Inflammatory macrophage treated with lipopolysaccharide for 1 hour (primary cell): ENCODE measurements at places on chromosomes 2 and 18.

DNA sequence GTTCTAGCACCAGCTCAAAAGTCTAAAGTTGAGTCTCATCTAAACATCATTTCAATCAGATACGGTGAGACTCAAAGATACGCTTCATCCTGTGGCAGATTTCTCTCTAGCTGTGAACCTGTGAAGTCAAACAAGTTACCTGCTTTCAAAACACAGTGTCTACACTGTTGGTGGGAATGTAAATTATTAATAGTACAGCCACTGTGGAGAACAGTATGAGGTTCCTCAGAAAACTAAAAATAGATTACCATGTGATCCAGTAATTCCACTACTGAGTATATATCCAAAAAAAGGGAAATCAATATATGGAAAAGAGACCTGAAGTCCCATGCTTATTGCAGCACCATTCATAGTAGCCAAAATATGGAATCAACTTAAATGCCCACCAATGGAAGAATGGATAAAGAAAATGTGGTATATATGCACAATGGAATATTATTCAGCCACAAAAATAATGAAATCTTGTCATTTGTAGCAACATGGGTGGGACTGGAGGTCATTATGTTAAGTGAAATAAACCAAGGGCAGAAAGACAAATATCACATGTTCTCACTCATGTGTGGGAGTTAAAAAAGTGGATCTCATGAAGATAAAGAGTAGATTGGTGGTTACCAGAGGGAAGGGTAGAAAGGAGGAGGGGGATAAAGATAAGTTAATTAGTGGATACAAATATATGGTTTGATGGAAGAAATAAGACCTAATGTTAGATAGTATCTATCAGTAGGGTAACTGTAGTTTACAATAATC is 11.7 kb downstream of the UBR3 start:
- no peak for DNase-seq

- no peak for DNase-seq
Measured at GRCh38 chr18:44817831-44818473, 137.3 kb downstream of the SETBP1 start.

DNA sequence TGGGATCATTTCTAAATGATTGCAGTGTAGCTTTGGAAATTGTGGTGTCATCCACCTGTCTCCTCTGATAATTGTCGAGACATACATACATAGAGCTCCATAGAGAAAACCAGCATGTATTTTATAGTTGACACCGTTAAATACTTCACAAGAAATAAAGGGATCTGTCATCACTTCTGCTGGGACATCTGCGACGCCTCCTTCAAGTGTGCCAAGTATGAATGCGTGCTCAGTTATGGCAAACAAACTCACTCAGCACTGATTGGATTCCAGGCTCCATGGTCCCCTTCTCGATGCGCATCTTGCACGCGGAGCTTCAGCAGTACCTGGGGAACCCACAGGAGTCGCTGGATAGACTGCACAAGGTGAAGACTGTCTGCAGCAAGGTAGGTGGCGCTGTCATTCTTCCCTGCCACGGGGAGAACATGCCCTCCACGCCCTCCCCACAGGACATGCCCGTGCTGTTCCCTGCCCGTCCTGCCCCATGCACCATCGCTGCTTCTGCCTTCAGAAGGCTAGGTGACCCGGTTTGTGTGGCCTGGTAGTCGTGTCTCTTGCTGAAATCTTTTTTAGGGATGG is 64.1 kb downstream of the TRAPPC12 start:
- no peak for DNase-seq

GRCh38 chr18:55786651-55787272 is 198.8 kb upstream of the TCF4 start:
- no peak for DNase-seq

GRCh38 chr2:241125626-241126025 is 23.5 kb upstream of the MTERF4 start:
- no peak for DNase-seq

- DNase-seq = no peak
Measured at GRCh38 chr2:214631406-214631805, 178.1 kb downstream of the BARD1 start.

GRCh38 chr2:239286901-239287300 is 113.9 kb downstream of the HDAC4 start:
- no peak for DNase-seq

- DNase-seq = no peak
Measured at GRCh38 chr2:100793982-100794381, 26.0 kb upstream of the NPAS2 start.

GRCh38 chr2:216793386-216793785 is 66.5 kb downstream of the TNP1 start:
- DNase-seq = no peak

GRCh38 chr2:66982766-66983165 is 414.4 kb upstream of the ETAA1 start:
- DNase-seq = no peak

GRCh38 chr18:27138079-27138478 is 47.0 kb downstream of the CHST9 start:
- no peak for DNase-seq

DNA sequence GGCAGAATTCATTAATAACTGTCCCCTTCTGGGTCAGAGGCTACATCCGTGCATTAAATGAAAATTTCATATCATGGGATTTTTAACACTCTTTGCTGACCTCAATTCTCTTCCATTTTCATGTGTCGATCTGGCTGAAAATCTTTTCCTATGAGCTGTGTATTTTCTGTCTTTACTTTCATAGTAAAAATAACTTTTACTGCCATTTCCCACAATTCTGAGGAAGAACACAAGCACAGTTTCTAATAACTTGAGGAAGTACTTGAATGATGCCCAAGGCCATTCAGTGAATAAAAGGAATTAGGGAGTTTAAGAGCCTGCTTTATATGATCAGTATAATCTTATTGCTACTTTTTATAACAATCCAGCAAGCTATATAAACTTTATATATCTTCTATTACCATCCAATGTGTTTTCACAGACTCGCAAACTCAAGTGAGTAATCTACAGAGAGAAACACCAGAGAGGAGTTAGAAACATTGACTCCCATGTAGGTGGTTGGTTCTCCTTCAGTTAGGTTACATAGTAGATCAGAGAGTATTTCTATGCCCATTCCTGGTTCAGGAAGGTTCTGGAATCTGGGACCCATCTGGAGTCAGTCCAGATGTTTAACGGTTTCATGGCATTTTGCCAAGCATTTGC is 340.0 kb downstream of the FBXO15 start:
- no peak for DNase-seq

GRCh38 chr2:186486651-186487647 is 889 bp downstream of the ZC3H15 start:
- DNase-seq = peak; percentile 10

GRCh38 chr2:173578404-173579107 is 223.9 kb downstream of the CDCA7 start:
- DNase-seq = no peak

DNA sequence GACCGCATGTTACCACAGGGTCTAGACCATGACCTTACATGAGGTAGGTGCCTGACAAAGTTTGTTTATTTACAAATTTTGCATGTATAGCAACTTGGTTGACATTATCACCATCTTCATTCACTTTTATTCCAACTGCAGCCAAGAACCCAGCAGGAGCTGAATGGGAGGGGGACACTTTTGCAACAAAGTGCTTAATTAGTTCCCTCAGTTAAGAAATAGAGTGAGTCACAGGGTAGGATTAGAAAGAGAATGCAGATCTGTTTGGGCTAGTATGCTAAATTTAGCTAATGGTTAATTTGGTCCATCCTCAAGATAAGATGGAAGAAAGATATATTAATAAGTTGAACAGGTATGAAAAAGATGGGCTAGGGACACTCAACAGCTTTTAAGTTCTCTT is 678.9 kb downstream of the ARHGAP15 start:
- no peak for DNase-seq

DNA sequence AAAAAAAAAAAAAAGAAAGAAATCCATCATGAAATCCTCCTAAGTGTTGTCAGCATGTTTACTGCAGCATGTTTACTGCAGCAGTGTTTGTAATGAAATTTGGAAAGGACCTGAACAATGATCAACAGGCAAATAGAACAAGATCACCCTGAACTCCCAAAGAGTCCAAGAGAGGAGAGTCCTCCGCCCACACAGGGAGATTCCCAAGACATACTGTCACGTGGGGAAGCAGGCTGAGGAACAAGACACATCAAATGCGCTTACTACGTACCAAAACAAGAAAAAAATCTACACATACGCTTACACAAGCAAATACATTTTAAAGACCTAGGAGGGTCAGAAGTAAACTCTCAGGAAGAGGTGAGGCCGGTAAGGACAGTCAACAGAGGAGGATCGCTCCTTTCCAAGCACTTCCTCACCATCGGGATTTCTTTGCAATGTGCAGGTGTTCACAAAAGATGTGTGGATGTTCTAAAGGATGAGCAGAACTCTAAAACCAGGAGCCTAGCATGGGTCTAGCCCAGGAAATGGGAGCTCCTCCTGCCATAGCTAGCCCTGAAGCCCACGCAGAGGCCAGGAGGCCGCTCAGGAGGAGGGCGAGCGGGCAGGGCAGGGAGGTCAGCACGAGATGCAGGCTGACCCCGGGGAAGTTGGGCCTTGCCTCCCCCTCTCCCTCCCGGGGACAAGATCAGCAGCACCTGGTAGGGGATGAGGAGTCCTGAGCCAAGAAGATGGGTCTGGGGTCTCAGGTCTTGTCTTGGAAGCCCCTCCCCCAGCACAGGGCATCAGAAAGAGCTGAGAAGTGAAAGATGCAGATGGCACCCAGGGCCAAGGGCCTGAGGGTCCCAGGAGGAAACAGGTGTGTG is 66.4 kb downstream of the ZNF516 start:
- DNase-seq = peak; percentile 70

- no peak for DNase-seq
Measured at GRCh38 chr2:136399667-136400289, 281.8 kb upstream of the CXCR4 start.

GRCh38 chr18:60555625-60556024 is 183.1 kb upstream of the MC4R start:
- no peak for DNase-seq

- no peak for DNase-seq
Measured at GRCh38 chr2:224009605-224010315, 29.3 kb downstream of the SERPINE2 start.

- peak; percentile 20 for DNase-seq
Measured at GRCh38 chr2:39728941-39729351, 50.1 kb downstream of the THUMPD2 start.

- no peak for DNase-seq
Measured at GRCh38 chr2:181894381-181894780, 2.9 kb downstream of the ITPRID2 start.

- no peak for DNase-seq
Measured at GRCh38 chr2:225398372-225398771, 1.1 kb upstream of the NYAP2 start.

- DNase-seq = no peak
Measured at GRCh38 chr2:240972636-240973521, 25.5 kb upstream of the SNED1 start.

- no peak for DNase-seq
Measured at GRCh38 chr2:65917986-65918385, 485.6 kb upstream of the SPRED2 start.

GRCh38 chr2:55761526-55761925 is 67.9 kb upstream of the PNPT1 start:
- DNase-seq = no peak

DNA sequence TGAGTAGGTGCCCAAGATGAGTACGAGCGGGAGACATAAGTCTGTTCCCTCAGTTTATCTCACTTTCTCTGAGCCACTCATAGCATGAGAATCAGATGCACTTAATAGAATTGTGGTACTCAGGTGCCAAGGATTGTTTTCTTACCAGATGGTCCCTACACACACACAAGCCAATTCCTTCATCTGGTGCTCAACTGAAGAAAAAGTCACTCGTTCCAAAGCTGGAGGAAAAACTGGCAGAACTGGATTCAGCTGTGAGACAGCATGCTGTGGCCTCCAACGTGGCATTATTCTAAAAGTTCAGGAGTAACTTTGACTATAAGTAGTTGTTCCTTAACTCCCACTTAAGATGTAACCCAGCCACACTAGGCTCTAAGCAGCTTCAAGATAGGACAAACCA is 33.4 kb upstream of the ABCA12 start:
- no peak for DNase-seq

- DNase-seq = no peak
Measured at GRCh38 chr18:3305354-3305762, 43.4 kb downstream of the MYL12B start.

DNA sequence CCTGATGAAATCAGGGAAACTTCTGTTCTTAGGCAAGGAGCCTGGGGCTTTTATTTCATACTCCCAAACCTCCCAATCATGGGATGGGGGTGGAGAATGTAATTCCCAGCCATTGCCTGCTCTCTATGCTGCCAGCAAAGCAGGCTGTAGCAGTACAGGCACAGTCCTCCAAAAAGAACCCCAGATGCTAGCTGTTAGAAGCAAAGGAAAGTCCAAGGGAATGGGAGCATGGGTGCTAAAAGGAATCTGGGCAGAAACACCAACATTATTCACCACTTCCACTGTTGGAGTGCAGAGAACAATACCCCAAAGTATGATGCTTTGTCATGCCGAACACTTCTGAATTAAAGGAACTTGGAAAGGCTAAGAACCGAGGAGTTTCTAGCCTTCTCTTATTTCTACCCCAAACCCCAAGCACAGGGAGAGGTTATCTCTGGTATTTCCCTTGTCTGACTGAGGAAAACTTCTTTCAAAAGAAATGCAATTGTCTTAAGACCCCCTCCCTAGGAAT is 24.7 kb downstream of the MDH1 start:
- DNase-seq = peak; percentile 76

- no peak for DNase-seq
Measured at GRCh38 chr2:23425885-23426262, 40.9 kb downstream of the KLHL29 start.

- DNase-seq = no peak
Measured at GRCh38 chr2:99898336-99899048, 243.9 kb downstream of the AFF3 start.

DNA sequence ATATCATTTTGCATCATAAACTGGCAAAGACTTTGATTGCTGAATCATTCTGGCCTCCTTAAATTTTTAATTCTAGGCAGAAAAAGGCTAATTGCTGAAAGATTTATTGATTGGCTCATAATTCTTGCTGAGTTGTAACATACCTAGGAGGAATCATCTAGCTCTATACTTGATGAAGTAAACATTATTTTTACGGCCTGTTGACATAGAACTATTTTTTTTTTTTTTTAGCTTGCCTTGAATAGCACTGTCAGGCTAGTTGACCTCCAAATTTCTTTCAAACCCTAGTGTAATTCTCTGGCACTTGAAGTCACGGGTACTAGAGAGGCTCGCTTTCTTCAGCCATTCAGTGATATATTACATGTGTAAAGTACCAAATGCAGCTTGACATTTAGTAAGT is 2.8 kb downstream of the SERPINB12 start:
- DNase-seq = no peak

GRCh38 chr2:10246370-10246769 is 56.3 kb upstream of the HPCAL1 start:
- DNase-seq = no peak

- peak; percentile 74 for DNase-seq
Measured at GRCh38 chr18:12839526-12840196, 44.4 kb downstream of the PTPN2 start.
